PC-9 (cell line): ENCODE measurements at places on chromosomes 6 and 20. TPM values are rescaled to one million over a fixed set of nuclear protein-coding genes. Genes with fewer than 3 reads are reported as not detected.

GRCh38 chr6:2433711-2434110 is 188.3 kb upstream of the GMDS start:
- DNase-seq = no peak

DNA sequence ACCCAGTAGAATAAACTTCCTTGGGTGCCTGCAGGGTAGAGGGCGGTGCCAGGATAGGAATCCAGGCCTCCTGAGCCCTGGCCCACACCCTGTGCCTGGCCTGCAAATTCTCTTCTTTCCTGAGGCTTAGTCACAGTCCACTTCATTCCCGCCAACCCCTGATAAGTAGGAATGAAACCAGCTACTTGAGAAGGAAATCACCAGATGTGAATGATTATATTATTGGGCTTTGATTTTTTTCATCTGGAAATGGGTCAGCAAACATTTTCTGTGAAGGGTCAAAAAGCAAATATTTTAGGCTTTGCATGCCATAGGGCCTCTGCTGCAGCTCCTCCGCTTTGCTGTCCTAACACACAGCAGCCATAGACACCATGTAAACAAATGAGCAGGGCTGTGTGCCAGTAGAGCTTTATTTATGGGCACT is 50.2 kb downstream of the STK35 start:
- DNase-seq = peak; percentile 63

- DNase-seq = no peak
Measured at GRCh38 chr20:3612795-3613572, 50.2 kb downstream of the GFRA4 start.

GRCh38 chr20:44228465-44229258 is 18.1 kb upstream of the OSER1 start:
- no peak for DNase-seq

DNA sequence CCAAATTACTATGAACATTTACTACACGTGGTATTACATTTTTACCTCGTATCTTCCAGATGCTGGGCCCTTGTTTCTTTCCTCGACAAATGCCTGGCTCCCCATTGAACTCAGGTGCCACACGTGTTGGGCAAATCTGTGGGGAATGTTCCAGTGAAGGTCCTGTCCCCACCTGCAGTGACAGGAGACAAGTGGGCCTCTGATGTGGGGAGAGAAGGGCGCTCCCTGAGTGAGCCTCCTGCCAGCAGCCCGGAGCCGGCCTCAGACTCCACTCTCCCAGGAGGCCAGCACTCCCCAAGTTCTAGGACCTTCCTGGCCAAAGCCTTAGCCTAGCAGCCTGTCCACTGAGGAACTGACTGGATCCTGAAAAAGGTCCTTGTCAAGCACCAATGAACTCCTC is 21.7 kb upstream of the SCML4 start:
- no peak for DNase-seq

DNA sequence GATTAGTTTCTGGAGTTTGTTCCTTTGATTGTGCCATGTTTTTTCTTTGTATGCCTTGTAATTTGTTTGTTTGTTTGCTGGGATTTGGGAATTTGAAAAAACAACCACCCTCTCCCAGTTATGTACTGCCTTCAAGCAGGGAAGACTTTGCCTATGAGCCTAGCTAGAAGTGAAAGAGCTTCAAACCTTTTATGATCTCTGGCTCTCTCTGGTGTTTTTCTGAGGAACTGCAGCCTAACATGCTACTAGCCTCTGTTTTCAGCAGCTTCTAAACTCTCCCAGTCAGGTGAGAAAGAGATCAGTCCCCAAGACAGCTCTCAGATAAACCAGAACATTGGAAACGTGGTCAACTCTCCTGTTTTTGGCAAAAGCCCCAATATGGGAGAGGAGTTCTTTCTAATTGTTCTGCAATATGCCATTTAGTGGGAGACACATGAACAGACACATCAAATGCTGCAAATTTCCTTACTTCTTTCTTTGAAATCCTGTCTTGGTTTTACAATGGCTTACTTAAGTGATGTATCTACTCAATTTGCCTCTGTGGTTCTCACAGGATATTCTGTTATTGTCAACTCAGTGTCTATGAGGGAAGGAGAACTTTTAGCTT is 58.9 kb upstream of the SERINC1 start:
- DNase-seq = peak; percentile 68

- DNase-seq = no peak
Measured at GRCh38 chr6:86154852-86155251, 512.2 kb upstream of the SYNCRIP start.

- DNase-seq = no peak
Measured at GRCh38 chr6:125132058-125132457, 21.5 kb upstream of the TPD52L1 start.

DNA sequence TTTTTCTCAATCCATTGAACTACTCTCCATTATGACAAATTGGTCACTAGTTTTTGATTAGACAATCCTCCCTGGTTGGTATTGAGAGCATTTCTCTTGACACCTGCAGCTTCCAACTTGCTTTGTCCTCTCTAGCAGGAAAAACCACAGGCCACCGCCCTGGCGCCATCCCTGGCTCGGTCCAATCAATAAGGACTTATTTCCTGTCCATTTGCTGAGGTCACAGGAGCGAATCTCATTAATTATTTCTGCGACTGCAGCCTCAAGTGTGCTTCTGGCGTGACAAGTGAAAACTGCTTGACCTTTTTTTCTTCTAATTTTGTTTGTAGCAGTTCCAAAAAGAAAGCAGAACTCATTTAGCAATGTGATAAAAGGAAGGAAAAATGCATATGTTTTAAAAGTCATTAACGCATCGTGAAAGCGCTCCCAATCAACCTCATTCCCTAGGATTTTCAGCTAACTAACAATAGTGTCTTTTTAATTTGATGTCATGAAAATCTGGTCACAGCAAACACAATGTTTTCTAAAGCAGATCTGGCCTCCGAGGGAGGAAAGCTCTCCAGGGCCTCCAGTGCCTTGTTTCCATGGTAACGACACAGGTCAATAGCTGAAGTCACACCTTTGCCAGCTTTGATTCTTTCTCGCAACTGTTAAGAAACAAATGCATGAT is 39.0 kb upstream of the BEND3 start:
- no peak for DNase-seq

- no peak for DNase-seq
Measured at GRCh38 chr6:12149944-12150510, 137.9 kb downstream of the HIVEP1 start.

DNA sequence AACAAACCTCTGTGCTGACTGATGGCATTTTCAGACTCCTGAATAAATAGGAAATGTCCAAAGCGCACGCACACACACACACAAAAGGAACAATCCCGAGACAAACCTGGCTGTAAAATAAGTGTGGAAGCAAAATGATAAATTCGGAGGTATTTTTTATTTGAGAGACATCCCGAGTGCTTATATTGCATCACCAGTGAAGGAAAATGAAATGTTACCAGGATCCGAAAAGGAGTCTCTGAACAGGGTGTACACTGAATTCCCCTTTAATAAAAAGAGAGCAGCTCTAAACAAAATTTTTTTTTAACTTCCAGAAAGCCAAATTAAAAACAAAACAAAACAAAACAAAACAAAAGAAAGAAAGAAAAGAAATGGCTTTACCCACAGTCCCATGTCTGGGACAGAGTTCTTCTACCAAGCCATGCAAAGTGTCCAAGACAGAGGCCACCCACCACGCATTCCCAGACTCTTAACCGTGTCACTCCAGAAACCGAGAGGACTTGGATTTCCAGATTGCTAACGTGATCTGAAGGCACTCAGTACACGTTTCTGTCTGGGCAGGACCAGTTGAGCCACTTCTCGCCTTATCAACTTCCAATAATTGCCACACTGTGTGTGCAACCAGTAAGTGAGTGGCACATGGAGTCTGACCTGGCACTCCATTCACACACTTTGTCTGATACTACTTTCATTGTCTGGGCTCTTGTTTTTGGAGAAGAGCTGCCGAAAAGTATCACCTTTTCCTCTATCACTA is 817 bp downstream of the ME1 start:
- peak; percentile 76 for DNase-seq

DNA sequence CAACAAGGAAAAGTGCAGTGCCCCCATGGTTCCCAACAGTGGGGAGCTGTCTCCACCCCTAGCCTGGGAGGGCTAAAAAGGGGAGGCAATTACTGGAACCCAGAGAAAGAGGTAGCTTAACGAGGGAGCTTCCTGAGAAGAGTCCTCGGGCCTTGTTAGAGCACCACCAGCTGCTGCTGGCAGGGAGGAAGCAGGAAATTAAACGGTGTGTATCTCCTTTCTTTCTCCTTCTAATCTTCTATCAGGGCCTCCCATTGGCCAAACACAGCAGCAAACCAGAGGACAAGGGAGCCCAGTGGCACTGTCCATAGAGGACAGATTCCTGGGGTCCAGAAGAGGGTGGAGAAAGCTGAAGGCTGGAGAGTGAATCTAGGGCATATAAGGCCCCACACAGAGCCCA is 7.6 kb upstream of the BTN2A2 start:
- no peak for DNase-seq

GRCh38 chr6:134956676-134957075 is 6.8 kb upstream of the ALDH8A1 start:
- no peak for DNase-seq

DNA sequence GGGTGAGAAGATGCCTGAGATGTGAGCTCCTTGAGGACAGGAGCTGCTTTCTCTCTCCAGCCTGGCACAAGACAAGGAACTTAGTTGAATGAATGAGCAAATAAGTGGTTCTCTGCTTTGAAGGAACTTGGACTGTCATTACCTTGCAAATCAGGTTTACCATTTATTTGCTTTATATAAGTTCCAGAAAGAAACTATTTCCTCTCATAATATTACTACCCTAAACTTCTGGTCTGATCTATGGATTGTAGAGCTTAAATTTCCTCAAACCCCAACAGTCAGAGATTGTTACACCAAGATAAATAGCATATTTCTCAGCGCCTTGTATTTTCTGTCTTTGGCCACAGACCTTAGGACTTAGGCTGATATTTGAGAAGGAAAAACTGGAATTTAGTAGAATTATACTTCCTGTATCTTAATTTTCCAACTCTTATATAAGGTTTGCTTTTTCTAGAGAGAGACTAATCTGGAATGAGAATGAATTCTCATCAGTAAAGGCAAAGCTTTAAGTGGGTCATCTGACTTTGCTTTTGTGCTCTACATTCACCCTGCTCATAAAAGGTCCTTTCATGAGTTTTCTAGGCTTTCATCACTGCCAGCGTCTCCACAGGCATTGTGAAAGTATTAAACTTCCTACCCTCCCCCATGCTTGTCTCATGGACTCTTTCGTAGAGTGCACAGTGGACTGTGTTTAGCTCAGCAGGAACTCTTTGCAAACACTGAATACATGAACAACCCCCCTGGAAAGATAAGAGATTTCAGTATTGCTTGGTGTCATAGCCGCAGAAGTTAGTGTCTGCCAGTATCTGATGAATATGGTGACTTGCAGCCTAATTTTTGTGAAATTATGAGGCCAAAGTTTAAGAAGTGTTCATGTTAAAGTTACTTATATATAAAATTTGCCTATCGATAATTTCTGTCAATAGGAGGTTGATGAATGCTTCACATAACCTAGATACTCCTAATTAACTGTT is 74.0 kb downstream of the PTPRA start:
- DNase-seq = no peak

DNA sequence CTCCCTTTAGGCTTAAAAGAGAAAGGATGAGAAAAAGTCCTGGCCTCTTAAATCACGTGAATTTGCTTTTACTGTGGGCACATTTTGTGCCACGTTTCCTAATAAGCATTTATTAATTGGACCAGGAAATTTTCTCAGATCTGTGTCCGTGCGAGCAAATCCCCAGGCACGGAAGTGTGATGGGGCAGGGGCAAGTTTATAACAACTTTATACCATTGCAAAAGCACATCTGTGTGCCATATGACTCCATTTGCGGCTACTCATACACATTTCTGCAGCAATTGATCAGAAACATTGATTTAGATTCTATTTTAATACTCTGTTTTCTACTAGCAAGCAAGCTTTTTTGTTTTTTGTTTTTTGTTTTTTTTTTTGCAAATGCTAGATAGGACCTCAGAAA is 373.2 kb downstream of the TAF4 start:
- no peak for DNase-seq

GRCh38 chr20:18856873-18857272 is 43.3 kb downstream of the SCP2D1 start:
- no peak for DNase-seq

- no peak for DNase-seq
Measured at GRCh38 chr20:62537649-62538292, 62.0 kb upstream of the GATA5 start.

GRCh38 chr6:151269321-151269995 is 29.7 kb downstream of the AKAP12 start:
- DNase-seq = no peak

DNA sequence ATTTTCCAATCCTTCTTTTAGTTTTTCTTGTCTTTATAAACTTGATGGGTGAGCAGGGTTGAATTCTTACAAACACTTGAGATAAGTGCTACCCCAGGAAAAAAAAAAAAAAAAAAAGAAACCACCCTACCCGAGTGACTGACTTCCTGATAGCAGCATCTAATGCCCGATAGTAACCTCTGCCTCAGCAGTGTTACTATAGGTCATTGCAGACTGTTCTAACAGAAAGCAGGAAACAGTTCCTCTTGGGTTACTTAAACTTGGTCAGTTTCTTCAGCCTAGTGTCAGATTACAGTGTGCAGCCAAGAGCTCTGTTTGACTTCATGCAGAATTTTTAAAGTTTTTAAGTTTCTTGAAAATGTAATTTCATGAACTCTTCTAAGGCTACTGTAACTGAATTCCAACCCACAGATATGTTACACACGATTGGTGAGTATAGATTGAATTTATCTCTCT is 2.1 kb downstream of the MYLIP start:
- peak; percentile 91 for DNase-seq

DNA sequence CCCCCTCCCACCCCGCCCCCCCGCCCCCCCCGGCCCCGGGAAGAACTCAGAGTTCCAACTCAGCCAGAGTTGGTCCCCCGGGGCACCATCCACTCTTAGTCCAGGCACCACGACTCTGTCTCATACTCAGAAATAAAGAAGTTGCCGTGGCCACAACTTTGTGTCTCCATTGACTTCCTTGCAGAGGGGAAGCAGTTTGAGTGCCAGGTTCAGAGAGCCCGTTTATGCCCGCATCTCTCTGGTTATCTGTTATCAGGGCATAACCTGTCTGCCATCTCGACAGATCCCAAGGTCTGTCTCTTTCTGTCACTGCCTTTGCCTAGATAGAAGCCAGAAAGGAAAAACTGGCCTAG is 605 bp downstream of the CDC5L start:
- no peak for DNase-seq

- DNase-seq = peak; percentile 49
Measured at GRCh38 chr6:28657769-28658465, 132.2 kb downstream of the GPX5 start.

GRCh38 chr6:4647414-4648365 is 128.5 kb upstream of the CDYL start:
- DNase-seq = peak; percentile 40

- DNase-seq = no peak
Measured at GRCh38 chr6:159617444-159617843, 75.6 kb downstream of the SOD2 start.

GRCh38 chr6:41463062-41463930 is 82.9 kb upstream of the FOXP4 start:
- DNase-seq = peak; percentile 60

PPP1R16B gene
- 0.05 TPM in 1 of 2 replicates, not detected in the other for total RNA-seq

VSX1 gene
- 0.65 and 1.5 TPM in 2 replicates for total RNA-seq

TFAP2C gene
- total RNA-seq = 27.8 and 34.8 TPM in 2 replicates

HSPA1B gene
- 334 and 340 TPM in 2 replicates for total RNA-seq

ALDH5A1 gene
- 19.1 and 21.2 TPM in 2 replicates for total RNA-seq

SLC22A3 gene
- not detected in 2 replicates for total RNA-seq

SLC4A11 gene
- total RNA-seq = 46.1 and 57.8 TPM in 2 replicates

YIPF3 gene
- 91.3 and 98.4 TPM in 2 replicates for total RNA-seq
